ENCODE measurements at places on chromosomes 5 and 9. TPM values are rescaled to one million over a fixed set of nuclear protein-coding genes. Genes with fewer than 3 reads are reported as not detected.

The ANKRD34B gene
- total RNA-seq: not detected

The EIF4E1B gene
- total RNA-seq: not detected

The PTBP3 gene
- total RNA-seq: 37.1 TPM

The RGMB gene
- 25.2 TPM for total RNA-seq

The RC3H2 gene
- 35.0 TPM for total RNA-seq

The ADRB2 gene
- 1.2 TPM for total RNA-seq

The MCTP1 gene
- total RNA-seq: 11.4 TPM

The RXRA gene
- 82.2 TPM for total RNA-seq

The LCN9 gene
- total RNA-seq: not detected

The ENTPD8 gene
- 0.57 TPM for total RNA-seq

The FAM151B gene
- 3.9 TPM for total RNA-seq

GRCh38 chr9:109166771-109167601, at the start of gene FRRS1L:
Gene FRRS1L, minus strand, starts transcription at chr9:109167249. Its CDS starts 111 bp downstream, at chr9:109167138.
- no peaks in the 10 kb centered on the region for H3K36me3 ChIP-seq
- peak within 1 kb of the TSS; percentile 7 for H3K27ac ChIP-seq
- H3K27me3 ChIP-seq: no peaks in the 10 kb centered on the region
- H3K4me3 ChIP-seq: peak within 1 kb of the TSS; percentile 35
- H3K4me1 ChIP-seq: no peaks in the 10 kb centered on the region
- DNase-seq: peak; percentile 69

DNA sequence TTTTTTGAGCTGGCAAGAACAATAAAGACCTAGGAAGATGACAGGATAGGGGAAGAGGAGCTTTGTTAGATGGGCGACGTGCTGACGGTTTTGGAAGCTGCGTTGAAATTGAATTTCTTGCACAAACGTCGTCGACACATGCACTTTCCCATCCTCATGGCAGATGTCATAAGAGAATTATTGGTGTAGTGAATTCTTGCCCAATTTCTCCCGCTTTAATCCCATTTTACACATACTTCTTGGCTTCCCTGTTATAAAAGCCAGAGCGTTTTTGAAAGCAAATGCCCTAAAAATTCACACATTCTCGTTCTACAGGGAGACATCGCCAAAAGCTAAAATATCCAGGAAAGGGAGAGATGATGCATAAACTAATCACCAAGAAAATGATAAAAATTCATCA, 109.8 kb upstream of the DAP start:
- no peak overlapping the region for H3K4me3 ChIP-seq
- no peak overlapping the region for H3K27ac ChIP-seq
- H3K4me1 ChIP-seq: peaks cover 5% of the 10 kb centered on the region
- no peaks in the 10 kb centered on the region for H3K36me3 ChIP-seq

DNA sequence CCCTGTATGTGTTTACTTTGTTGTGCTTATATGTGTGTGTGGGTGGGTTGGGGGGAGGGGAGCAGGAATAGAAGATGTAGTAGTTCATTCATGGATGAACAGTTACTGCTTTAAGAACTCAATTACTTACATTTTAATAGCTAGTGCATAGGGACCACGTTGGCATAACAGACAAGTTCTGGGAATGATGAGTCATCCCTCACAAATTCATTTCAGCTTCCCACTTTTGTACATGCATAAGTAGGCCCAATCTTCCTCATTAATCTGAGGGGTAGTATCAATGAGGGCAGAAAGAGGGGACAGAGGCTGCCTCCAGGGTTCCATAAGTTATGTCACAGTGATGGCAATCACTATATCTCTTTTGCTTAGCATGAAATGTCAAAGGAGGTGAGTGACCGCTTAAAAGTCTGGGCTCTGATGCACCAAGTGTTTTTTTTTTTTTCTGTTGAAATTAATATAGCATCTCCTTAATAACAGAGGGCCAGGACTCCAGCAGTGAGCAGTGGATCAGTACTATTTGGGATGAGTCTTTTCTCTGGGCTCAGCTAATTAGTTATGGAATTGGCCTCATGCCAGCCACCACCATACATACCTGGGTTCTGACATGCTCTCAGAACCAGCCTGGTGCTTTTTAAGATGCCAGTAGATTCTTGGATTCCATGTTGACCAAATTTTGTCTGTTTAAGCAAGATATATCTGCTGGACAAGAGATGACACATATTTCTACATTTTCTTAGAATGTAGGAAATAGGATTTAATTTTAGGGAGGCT, 37.1 kb downstream of the PRDM6 start:
- DNase-seq: no peak
- H3K36me3 ChIP-seq: no peaks in the 10 kb centered on the region
- H3K27ac ChIP-seq: no peak overlapping the region
- H3K4me1 ChIP-seq: peaks cover 6% of the 10 kb centered on the region
- no peak overlapping the region for H3K4me3 ChIP-seq

GRCh38 chr5:683551-684481, 9.3 kb downstream of the TPPP start:
- no peak overlapping the region for H3K27ac ChIP-seq
- no peaks in the 10 kb centered on the region for H3K4me1 ChIP-seq
- H3K36me3 ChIP-seq: no peaks in the 10 kb centered on the region
- H3K27me3 ChIP-seq: no peaks in the 10 kb centered on the region

GRCh38 chr5:172616730-172617129, 24.3 kb upstream of the NEURL1B start:
- no peaks in the 10 kb centered on the region for H3K27me3 ChIP-seq
- DNase-seq: peak; percentile 72
- peaks cover 5% of the 10 kb centered on the region for H3K4me1 ChIP-seq
- H3K4me3 ChIP-seq: no peak overlapping the region

DNA sequence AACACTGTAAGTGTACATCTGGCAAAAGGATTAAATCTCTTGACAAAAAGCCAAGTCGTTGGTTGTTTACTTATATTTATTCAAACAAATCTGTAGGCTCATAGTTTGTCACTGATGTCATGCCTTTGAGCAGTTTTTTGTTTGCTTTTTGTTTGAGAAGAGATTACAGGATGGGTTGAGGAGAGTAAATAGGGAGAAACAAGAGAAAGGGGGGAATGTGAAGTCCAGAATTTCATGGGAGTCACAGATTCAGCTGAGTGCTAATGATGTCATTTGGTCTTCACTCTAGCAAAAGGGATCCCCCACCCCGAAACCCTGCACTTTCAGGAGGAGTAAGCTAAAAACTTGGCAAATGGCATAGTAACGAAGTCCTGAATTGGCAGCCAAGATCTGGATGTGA, 337.4 kb downstream of the GLIS3 start:
- no peak for DNase-seq
- H3K27ac ChIP-seq: no peak overlapping the region
- peaks cover 8% of the 10 kb centered on the region for H3K4me1 ChIP-seq
- H3K27me3 ChIP-seq: no peaks in the 10 kb centered on the region
- no peaks in the 10 kb centered on the region for H3K36me3 ChIP-seq

GRCh38 chr9:71795097-71795813, 26.9 kb upstream of the CEMIP2 start:
- H3K4me3 ChIP-seq: no peak overlapping the region
- DNase-seq: no peak
- H3K4me1 ChIP-seq: no peaks in the 10 kb centered on the region

DNA sequence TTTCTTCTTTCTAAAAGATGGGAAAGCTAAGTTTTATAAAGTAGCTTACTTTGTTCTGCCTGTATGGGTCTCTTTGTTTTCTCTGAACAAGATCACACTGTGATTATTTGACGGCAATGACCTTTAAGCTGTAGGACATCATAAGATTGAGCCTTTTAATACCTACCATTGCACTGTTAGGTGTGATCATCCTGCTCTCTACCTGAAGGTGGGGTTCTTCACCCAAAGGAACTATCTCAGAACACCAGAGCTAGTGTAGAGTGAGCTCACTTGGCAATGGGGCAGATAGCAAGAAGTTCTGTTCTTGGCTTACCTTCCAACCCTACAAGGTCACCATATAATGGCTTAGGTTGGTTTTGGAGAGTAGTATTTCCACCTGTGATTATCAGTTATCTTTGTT, 200.2 kb downstream of the SPATA31D1 start:
- H3K4me3 ChIP-seq: no peak overlapping the region
- H3K36me3 ChIP-seq: no peaks in the 10 kb centered on the region
- H3K27ac ChIP-seq: no peak overlapping the region

- no peak overlapping the region for H3K4me3 ChIP-seq
- no peaks in the 10 kb centered on the region for H3K4me1 ChIP-seq
- no peaks in the 10 kb centered on the region for H3K36me3 ChIP-seq
Measured at GRCh38 chr5:165185716-165186115, 1680.3 kb downstream of the MAT2B start.

GRCh38 chr5:159001247-159001646, 98.5 kb downstream of the EBF1 start:
- no peak overlapping the region for H3K27ac ChIP-seq
- H3K36me3 ChIP-seq: no peaks in the 10 kb centered on the region
- DNase-seq: no peak
- H3K4me1 ChIP-seq: peaks cover 24% of the 10 kb centered on the region
- H3K4me3 ChIP-seq: no peak overlapping the region
- H3K27me3 ChIP-seq: no peaks in the 10 kb centered on the region

DNA sequence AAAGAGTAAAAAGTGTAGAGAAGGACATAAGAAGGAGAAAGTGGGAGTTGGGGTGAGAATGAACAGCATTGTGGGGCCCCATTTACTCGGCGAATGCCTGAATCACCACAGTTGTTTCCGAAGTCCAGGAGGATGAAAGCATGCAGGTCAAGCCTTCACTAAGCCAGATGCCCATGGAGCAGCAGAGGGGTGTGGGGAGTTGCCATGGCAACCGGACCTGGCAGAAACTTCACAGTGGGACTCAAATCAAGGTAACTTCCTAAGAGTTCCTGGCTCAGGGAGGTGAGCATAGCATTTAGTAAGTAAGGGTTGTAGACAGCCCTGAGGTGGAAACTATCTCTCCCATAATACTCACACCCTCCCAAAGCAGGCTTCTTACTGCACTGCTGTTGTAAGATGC, 357.1 kb downstream of the TRIM32 start:
- no peaks in the 10 kb centered on the region for H3K27me3 ChIP-seq
- no peak overlapping the region for H3K27ac ChIP-seq
- DNase-seq: no peak
- H3K4me3 ChIP-seq: no peak overlapping the region
- H3K4me1 ChIP-seq: no peaks in the 10 kb centered on the region

DNA sequence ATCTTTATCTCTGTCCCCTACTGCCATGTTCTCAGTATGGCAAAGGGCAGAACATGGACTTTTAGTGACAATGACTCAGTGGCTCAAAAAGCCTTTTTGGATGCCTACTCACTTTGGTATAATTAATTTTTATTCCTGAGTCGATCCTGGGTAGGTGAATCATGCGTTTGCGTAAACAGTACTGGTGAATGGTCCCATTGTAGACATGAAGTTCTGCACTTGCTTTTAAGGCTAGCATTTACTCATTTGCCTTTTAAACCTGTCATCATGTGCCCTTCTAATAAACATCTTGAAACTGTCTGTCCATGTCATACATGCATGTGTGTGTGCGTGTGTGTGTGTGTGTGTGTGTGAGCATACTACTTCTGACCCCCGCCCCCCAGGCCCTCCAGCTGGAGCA, 223.0 kb downstream of the AUH start:
- H3K36me3 ChIP-seq: no peaks in the 10 kb centered on the region
- no peak for DNase-seq
- no peaks in the 10 kb centered on the region for H3K27me3 ChIP-seq
- no peak overlapping the region for H3K4me3 ChIP-seq
- no peak overlapping the region for H3K27ac ChIP-seq

- H3K27me3 ChIP-seq: no peaks in the 10 kb centered on the region
- no peak overlapping the region for H3K27ac ChIP-seq
- H3K36me3 ChIP-seq: no peaks in the 10 kb centered on the region
- no peak for DNase-seq
Measured at GRCh38 chr5:5315068-5315980, 107.2 kb upstream of the ICE1 start.

GRCh38 chr9:4904322-4905134, 80.5 kb upstream of the JAK2 start:
- no peaks in the 10 kb centered on the region for H3K27me3 ChIP-seq
- no peak overlapping the region for H3K27ac ChIP-seq
- no peaks in the 10 kb centered on the region for H3K4me1 ChIP-seq

DNA sequence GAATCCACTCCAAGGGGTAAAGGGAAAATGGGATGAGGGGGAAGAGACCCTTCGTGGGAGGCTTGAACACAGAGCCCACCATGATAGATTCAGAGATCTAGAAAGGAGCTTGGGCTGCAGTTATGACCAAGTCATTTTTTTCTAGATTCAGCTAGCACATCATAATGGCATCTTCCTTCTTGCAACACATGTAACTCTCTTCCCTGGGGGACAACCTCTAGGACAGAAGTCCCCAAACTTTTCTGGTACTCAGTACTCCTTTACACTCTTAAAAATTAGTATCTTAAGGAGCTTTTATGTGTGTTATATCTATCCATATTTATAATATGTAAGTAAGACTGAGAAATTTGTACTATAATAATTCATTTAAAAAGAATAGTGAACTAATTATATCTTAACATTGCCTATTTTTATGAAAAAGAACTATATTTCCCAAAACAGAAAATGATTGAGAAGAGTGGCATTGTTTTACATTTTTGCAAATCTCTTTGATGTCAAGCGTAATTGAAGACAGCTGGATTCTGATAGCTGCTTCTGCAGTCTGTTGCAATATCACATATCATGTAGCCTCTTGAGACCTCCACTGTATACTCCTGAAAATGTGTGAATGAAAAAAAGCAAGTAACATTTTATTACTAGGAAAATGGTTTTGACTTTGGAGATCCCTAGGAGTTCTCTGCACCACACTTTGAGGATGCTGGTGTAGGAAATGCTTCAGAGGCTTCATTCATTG, 875 bp downstream of the ACO1 start:
- H3K4me3 ChIP-seq: peak overlapping the region; percentile 90
- H3K27me3 ChIP-seq: no peaks in the 10 kb centered on the region
- H3K27ac ChIP-seq: peak overlapping the region; percentile 71
